AG08396 (cell line): ENCODE measurements at places on chromosomes 13 and 19.
A peak's percentile ranks its signal among the peaks of the same experiment; 100 is the strongest.

GRCh38 chr13:95197548-95197947 is 103.7 kb downstream of the ABCC4 start:
- DNase-seq: no peak

DNA sequence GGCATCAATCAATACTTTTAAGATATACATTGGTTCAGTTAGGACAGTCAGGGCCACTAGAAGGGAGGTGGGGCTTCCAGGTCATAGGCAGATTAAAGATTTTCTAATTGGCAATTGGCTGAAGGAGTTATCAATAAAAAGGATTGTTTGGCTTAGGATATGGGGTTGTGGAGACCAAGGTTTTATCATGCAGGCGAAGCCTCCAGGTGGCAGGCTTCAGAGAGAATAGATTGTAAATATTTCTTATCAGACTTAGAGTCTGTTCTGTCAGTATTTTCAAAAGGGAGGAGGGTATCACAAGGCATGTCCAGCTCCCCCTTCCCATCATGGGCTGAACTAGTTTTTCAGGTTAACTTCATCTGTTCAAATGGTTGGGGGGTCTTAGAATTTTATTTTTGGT is 77.4 kb upstream of the FARP1 start:
- no peak for DNase-seq

GRCh38 chr19:53649746-53650593 is 18.2 kb downstream of the DPRX start:
- DNase-seq: no peak

DNA sequence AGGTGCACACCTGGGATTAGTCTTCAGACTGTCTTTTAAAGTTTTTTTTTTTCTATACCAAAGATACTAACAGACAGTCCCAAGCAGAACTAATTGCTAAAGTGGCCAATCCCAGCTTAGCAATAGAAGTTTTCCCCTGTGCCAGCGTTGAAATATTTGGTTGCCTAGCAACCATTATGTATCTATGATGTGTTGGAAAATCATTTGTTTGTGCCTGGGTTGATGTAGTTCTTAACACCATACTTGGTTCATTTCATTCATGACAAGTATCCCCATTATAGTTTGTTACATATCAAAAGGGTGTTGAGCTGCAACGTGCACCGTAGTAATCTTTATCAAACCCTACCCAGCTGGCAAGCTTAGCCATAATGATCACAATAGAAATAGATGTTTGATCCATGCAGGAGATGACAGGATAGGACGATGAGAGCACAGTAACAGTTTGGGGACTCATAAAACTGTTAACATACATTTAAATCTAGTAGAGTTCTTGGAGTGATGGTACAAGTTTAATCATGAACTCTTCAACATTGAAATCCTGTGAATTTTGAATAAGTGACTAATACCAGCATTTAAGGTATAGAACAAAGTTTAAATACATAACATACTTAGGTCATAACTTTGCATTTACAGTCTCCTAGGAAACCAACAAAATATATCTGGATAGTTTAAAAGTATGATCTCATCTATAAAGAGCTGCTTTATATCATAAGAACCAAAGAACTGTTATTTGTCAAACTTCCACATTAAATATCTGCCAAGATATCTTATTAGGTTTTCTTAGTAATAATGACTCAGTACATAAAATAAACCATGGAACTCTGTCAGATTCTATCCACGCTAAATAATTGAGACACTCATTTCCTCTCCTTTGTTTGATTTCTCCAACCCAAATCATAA is 73.4 kb downstream of the MBNL2 start:
- DNase-seq: peak; percentile 46

GRCh38 chr19:53272044-53272443 is 4.5 kb upstream of the VN1R4 start:
- DNase-seq: no peak
